ENCODE measurements at places on chromosomes 12 and 14.

DNA sequence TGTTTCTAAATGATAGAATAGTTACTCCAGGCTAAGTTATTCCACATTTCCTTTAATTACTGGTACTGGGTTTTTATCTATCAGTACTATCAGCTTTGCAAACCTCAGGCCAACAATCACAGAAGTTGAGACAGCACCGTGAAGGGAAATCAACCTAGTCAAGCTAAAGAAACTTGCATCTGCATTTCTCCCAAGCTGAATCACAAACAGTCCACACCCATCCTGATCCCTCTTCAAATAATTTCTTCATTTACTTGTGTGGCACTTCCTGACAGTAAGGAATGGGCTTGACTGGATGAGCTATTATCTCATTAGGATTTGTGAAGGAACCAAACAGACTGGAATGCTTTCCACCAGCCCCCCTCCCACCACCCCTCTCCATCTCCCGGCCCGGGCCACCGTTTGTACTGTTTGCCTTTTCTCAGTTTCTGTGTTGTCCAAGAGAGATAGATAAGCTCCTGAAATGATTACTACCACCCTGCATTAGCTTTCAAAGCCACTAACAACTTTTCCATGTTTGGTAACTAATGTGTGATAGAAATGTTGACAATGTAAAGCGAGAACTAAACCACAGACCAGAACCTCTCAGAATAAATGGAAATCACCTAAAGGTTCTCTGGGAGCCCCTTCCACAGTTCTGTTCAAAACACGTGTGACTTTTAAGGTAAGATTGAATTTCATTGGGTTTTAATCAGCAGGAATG, 236.3 kb downstream of the SLC25A21 start:
- no peak for DNase-seq

GRCh38 chr12:50101663-50102062, 2.1 kb upstream of the GPD1 start:
- no peak for DNase-seq

GRCh38 chr14:43407706-43408105, 1099.4 kb downstream of the FSCB start:
- no peak for DNase-seq

GRCh38 chr14:49865431-49865859, 12.9 kb upstream of the NEMF start:
- no peak for DNase-seq

DNA sequence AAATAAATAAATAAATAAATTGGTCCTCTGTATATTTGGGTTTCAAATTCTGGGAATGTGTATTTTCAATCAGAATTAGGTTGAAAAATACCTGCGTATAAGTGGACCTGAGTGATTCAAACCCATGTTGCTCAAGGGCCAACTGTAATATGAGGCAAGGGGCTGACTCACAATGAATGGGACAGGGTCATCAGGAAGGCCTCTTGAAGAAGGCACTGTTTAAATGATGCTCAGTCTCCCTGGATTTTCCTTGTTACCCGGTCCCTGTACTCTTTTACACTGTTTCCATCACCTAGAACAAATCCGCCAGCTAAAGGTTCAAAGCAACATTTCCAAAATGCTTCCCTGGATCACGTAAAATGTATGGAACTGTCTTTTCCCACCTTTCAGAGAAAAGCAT, 3.8 kb downstream of the PSMB5 start:
- no peak for DNase-seq

DNA sequence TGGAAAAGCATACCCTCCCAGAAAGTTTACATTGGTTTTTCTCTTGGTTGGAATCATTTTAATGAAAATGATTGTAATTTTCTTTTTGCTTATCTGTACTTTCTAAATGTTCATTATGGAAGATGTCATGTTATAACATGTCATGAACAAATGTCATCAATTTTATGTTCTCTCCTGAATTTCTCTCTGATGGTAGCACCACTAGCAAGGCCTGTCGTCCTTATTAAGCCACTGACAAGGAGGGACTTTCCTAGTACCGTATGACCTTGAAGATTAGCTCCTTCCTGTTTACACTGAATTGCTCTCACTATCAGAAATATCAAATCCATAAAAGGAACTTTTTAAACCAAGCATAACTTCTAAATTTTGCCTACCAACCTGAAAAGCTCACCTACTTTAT, 99.0 kb downstream of the ESR2 start:
- no peak for DNase-seq

DNA sequence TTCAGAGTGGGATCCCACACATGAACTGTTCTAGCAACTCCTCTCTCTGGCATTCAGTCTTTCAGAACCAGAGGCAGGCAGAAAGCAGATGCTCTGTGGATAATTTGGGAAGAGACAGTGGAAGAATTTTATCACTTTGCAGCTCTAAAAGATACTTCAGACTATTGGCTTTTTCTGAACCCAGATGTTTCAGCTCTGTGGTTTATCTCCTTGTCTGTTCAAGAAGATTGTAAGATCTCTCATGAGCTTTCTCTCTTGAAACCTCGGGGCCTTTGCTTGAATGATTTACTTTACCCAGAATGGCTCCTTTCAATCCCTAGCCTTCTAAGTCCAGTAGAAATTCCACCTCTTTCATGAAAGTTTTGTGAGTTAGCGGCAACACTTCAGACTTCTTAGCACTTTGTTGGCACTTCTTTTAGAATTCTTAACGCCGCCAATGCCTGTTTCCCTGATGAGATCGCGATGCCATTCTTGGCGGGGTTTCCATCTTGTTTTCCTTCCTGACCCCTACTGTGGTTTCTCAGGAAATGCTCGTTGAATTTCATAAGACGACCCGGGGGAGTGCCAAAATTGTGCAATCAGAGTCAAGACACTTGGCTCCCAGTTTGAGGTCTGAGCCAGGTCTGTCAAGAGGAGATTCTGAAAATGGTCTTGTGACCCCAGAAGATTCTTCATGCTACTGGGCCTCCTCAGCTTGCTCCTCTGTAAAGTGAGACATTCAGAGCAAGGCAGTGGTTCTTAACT, 107.0 kb upstream of the PRICKLE1 start:
- DNase-seq: no peak

- DNase-seq: no peak
Observed at GRCh38 chr14:36767603-36768281, 106.1 kb downstream of the PAX9 start.

DNA sequence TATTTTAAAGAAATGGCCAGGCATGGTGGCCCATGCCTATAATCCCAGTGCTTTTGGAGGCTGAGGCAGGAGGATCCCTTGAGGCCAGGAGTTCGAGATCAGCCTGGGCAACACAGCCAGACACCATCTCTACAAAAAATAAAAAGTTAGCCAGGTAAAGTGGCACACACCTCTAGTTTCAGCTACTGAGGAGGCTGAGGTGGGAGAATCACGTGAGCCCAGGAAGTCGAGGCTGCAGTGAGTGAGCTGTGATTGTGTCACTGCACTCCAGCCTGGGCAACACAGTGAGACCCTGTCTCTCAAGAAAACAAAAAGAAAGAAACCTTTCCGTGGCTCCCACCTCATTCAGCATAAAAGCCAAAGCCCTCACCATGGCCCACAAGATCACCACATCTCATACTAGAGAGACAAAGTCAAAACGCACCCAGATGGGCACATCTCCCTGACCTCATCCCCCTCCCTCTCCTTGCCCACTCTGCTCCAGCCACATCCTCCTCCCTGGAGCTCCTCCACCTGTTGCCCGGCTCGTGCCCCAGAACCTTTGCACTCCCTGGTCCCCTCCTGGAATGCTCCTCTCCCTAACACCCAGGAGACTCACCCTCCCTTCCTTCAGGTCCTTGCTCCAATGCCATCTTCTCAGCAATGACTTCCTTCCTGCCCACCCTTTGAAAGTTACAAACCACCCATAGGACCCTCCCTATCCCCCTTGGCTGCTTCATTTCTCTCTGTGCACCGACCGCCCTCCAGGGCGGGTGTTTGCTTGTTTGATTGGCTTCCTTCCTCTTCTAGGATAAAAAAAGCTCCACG, 4.8 kb upstream of the SCARB1 start:
- DNase-seq: no peak

DNA sequence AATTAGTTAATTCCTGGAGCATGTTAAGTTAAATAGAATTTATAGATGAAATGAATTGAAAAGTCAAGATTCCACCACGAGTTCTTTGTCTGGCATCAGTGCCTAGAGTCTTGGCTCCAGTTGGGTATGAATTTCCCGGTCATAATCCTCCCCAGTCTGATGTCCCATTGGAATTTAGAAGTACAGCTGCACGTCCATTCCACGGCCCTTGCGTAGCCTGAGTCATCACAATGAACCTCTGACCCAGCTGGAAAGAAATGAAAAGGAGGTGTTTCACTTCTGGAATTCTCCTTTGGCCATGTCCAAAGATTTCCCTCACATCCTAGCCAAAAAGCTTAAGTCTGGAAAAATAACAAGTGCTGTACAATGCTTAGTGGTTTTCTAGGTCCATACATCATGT, 122.7 kb downstream of the KICS2 start:
- DNase-seq: no peak

- peak; percentile 9 for DNase-seq
Observed at GRCh38 chr12:82554529-82554928, 132.2 kb upstream of the TMTC2 start.

GRCh38 chr12:132393245-132393795, 63.9 kb upstream of the GALNT9 start:
- DNase-seq: no peak

DNA sequence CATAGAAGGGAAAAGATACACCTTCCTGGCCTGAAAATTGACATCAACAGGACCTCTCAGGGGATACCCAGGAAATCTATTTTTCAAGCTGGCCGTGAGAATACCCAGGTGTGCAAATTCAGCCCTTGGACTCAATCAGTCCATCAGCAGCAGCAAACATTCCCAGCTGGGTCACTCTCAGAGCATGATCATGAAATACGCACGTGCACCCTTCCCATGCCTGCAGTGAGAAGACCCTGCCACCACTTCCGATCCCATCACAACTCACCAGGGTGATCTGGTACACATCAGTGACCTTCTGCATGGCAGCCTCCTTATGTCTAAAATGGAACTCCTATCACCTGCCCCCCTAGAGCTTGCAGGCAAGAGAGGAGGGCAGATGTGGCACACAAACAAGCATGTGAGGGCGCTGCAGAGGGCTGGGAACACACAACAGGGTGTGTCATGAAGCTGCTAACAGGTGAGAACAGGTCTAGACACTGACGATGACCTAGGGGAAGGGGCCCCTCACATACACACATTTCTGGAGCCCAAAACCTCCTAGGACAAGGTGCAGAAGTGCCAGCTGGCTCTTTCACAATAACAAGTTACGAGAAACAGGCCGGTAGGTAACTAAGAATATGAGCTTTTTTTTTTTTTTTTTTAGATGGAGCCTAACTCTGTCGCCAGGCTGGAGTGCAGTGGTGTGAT, 37.8 kb upstream of the TC2N start:
- no peak for DNase-seq

DNA sequence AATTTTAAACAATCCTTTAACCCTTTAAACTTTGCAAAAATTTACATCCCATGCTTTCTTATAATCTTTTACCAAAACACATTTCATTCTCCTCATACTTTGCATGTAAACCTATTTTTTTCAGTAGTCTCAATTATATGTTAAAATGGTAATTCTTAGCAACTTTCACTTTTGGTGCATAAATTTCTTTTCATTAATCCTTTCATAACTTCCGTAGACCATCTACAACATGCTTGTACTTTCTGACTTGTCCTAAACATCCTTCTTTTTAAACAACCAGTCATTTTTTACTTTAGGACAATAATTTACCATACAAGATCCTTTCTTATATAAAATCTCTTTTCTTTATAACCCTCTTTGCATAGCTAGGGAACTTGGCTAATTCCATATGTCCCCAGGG, 19.5 kb downstream of the CCDC91 start:
- DNase-seq: no peak

DNA sequence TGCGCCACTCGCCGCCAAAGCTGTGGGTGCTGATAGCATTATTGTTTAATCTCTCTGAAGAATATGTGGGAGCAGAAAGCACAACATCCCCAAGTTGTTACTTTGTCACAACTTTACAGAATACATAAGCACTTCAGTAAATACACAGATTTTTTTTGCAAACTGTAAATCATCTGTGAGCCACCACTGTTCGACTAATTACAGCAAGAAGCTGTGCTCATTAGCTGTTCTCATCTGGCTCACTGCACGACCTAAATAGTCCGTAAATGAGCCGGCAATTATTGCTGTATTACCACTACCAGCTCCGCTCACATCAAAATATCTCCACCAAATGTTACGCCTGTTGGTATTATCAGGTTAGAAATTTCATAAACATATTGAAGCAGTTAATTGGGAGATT, 228.9 kb upstream of the PRKD1 start:
- no peak for DNase-seq

GRCh38 chr12:50918584-50919316, 33.6 kb upstream of the HIGD1C start:
- no peak for DNase-seq

- no peak for DNase-seq
Observed at GRCh38 chr12:75774261-75775052, 257.1 kb downstream of the PHLDA1 start.
